ENCODE measurements at places on chromosomes 7 and 10. TPM values are rescaled to one million over a fixed set of nuclear protein-coding genes. Genes with fewer than 3 reads are reported as not detected.

DNA sequence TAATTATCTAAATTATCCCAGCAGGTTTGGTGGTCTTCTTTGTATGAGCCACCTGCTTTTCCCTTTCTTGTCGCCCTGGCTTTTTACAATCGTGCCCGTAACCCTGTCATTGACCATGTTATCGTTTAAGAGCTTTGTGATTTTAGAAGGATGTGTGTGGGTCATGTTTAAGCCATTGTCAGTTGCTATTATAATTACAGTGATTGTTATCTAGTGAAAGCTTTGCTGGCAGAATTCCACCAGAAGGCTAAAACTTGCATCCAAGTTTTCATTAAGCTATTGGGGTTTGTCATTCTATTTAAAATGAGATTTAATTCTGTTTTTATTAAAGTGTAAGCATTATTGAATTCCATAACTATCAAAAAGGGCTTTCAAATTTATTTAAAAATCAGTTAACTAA lies 354.2 kb upstream of the TMEM229A start:
- no peaks in the 10 kb centered on the region for H3K36me3 ChIP-seq
- no peak overlapping the region for H3K4me3 ChIP-seq
- no peak for DNase-seq
- H3K4me1 ChIP-seq: no peaks in the 10 kb centered on the region
- H3K27me3 ChIP-seq: no peaks in the 10 kb centered on the region

DNA sequence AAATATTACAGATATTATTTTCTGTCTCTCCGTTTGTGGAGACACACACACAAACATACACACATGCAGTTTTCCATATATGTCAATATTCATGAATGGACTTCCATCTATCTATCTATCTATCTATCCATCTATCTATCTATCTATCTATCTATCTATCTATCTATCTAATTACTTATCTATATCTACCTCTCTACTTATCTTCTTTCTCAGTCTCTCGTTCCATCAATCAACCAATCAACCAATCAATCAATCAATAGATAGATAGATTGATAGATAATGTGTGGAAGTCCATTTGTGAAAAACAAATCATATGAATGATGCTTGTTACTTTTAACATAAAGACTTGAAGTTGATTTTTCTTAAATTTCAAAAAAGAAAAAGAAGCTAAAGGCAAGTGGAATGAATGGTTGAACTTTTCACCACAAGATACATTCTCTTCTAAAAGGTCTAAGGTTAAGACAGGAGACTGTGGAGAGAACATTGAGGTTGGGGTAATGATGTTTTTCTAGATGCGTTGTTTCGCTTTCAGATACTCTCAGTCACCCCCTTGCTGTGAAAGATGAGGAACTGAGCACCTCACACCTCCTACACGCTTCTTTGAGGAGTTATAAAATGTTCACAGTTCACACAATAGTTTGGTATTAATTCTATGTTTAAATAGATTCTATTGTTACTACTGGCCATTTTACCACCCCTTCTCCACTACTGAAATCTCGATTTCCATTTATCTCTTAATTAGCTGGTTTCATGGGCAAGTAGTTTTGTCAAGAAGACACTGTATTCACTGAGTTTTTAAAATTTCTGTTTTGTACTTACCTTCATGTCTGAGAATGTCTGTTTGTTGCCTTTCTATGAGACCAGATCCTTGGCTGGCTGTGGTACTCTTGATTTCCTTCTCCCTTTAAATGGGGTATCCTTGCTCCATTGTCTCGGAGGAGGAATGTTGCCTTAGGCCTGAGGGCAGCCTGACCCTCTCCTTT lies 114.1 kb downstream of the EMX2 start:
- H3K4me1 ChIP-seq: no peaks in the 10 kb centered on the region
- no peaks in the 10 kb centered on the region for H3K27me3 ChIP-seq
- H3K36me3 ChIP-seq: no peaks in the 10 kb centered on the region
- no peak overlapping the region for H3K27ac ChIP-seq
- no peak for DNase-seq

DNA sequence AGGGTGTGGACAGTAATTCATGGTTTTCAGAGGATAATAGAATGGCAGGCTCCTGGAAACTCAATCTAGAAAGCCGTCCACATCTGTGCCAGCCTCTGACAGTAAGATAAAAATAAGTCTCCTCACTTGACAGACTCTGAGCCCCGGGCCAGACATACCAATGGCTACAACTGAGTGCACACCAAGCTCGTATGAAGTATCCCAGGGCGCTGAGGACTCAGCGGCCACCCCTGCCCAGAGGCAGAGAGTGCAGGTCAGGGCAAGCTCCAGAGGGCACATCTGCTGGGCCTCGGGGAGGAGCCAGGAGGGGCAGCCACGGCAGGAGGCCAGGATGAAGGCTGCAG lies 262.8 kb upstream of the TCERG1L start:
- no peak overlapping the region for H3K27ac ChIP-seq
- no peaks in the 10 kb centered on the region for H3K27me3 ChIP-seq
- no peak overlapping the region for H3K4me3 ChIP-seq
- no peak for DNase-seq
- no peaks in the 10 kb centered on the region for H3K4me1 ChIP-seq

GRCh38 chr10:65320236-65321026 lies 1605.4 kb upstream of the LRRTM3 start:
- H3K4me1 ChIP-seq: no peaks in the 10 kb centered on the region
- no peak for DNase-seq
- H3K27ac ChIP-seq: no peak overlapping the region

GRCh38 chr10:34835908-34836508 lies 20.9 kb upstream of the PARD3 start:
- H3K4me3 ChIP-seq: no peak overlapping the region
- no peak for DNase-seq
- H3K27ac ChIP-seq: no peak overlapping the region
- no peaks in the 10 kb centered on the region for H3K36me3 ChIP-seq
- no peaks in the 10 kb centered on the region for H3K4me1 ChIP-seq
- H3K27me3 ChIP-seq: no peaks in the 10 kb centered on the region

DNA sequence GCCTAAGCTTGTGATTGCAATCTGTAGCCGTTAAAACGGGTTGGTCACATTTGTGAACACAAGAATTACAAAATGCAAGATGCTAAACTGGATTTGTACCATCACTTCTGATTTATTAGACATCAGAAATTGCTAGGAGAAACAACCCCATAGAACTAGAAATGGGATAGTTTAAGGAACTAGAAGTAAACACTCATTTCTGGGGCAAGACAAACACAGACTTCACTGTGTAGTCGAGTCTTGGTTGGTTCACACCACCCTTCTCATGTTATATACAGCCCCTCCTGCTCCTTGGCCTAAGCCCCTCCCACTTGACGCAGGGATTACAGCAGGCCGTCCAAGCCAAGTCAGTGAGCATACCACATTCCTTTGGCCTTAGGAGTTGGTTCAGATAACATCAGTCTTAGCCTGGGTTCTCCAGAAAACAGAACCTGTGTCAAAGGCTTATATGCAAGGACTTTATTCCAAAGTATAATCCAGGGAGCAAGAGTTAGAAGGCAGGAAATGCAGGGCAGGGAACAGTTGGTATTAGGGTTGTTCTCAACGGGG lies 2.0 kb upstream of the NRAP start:
- no peak overlapping the region for H3K4me3 ChIP-seq
- no peaks in the 10 kb centered on the region for H3K4me1 ChIP-seq
- no peak overlapping the region for H3K27ac ChIP-seq
- H3K27me3 ChIP-seq: no peaks in the 10 kb centered on the region
- H3K36me3 ChIP-seq: no peaks in the 10 kb centered on the region

- H3K27me3 ChIP-seq: peaks cover 3% of the 10 kb centered on the region
- H3K4me1 ChIP-seq: no peaks in the 10 kb centered on the region
- H3K36me3 ChIP-seq: no peaks in the 10 kb centered on the region
- no peak overlapping the region for H3K27ac ChIP-seq
- DNase-seq: no peak
- no peak overlapping the region for H3K4me3 ChIP-seq
These were observed 30.4 kb downstream of the NRCAM start for GRCh38 chr7:108425714-108426275.

DNA sequence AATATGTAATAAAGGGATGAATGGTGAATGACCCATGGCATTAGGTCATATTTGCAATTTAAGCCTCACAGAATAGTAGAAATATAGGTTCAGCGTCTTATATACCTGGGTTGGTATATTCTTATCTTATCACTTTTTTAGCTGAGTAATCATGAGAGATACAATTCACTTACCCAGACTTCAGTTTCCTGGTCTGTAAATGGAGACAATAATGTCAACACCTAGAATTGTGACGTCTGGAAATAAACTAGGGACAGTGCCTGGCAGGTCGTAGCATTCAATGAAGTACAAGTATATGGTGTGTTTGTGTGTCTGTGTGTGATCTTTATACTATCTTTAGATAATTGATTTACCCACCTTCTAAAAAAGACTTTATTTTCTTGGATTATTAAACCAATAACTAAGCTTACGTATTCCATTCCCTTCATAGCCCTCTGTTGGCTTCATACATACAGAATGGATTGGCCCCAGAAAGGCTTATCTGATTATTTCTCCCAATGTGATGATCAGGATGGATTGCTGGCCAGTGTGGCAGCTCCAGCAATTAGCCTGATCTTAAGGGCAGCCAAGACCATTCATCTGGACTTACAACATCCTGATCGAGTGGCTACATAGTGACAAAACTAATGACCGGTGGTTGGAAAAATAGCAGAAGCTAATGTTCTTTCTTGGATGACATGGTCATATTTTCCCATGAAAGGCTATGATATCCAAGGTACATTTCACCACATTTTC lies 121.2 kb upstream of the NPVF start:
- no peaks in the 10 kb centered on the region for H3K27me3 ChIP-seq
- no peak overlapping the region for H3K4me3 ChIP-seq
- no peaks in the 10 kb centered on the region for H3K36me3 ChIP-seq
- DNase-seq: no peak
- no peak overlapping the region for H3K27ac ChIP-seq

GRCh38 chr7:148982654-148983199 lies 45.6 kb downstream of the PDIA4 start:
- peak overlapping the region; percentile 55 for H3K4me3 ChIP-seq
- H3K27ac ChIP-seq: peak overlapping the region; percentile 79
- H3K4me1 ChIP-seq: peaks cover 21% of the 10 kb centered on the region
- H3K27me3 ChIP-seq: no peaks in the 10 kb centered on the region
- no peak for DNase-seq
- no peaks in the 10 kb centered on the region for H3K36me3 ChIP-seq

GRCh38 chr7:157499835-157500153 lies 163.0 kb downstream of the DNAJB6 start:
- no peaks in the 10 kb centered on the region for H3K27me3 ChIP-seq
- DNase-seq: no peak
- peaks cover 20% of the 10 kb centered on the region for H3K4me1 ChIP-seq
- no peak overlapping the region for H3K27ac ChIP-seq

DNA sequence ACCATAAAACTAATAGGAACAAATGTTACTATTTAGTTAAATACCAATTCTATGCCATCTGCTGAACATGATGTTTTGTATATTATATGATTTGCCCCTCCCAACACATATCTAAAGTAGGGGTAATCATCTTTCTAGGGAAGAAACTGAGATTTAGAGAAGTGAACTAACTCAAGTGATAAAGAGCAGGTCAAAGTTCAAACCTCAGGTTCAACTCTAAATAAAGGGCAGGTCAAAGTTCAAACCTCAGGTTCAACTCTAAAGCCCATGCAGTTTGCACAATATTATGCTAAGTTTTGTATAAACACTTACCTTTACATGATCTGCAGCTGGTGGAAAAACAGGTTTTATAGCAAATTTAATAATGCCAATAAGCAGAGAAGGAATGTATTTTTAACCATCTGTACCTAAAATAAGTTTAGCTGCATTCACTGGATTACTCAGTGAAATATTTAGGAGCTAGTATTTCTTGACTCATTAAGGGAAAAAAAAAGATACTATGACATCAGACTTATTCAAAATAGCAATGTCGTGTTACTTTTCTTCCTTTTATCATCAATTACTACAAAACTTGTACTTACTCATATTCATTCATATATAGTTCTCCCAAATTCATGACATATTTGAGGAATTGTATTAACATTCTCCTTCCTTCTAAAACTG lies 1194.3 kb upstream of the CELF2 start:
- H3K27ac ChIP-seq: no peak overlapping the region
- no peak for DNase-seq
- H3K27me3 ChIP-seq: no peaks in the 10 kb centered on the region
- no peaks in the 10 kb centered on the region for H3K4me1 ChIP-seq
- H3K4me3 ChIP-seq: no peak overlapping the region

- peak; percentile 57 for DNase-seq
- no peaks in the 10 kb centered on the region for H3K36me3 ChIP-seq
- H3K27ac ChIP-seq: peak overlapping the region; percentile 36
- H3K4me1 ChIP-seq: peaks cover 23% of the 10 kb centered on the region
- H3K4me3 ChIP-seq: no peak overlapping the region
- H3K27me3 ChIP-seq: no peaks in the 10 kb centered on the region
These were observed 275.9 kb downstream of the PRPF18 start for GRCh38 chr10:13862546-13863233.

GRCh38 chr10:95604630-95605029 lies 43.5 kb upstream of the SORBS1 start:
- peaks cover 44% of the 10 kb centered on the region for H3K36me3 ChIP-seq
- H3K4me1 ChIP-seq: no peaks in the 10 kb centered on the region
- no peak overlapping the region for H3K4me3 ChIP-seq
- no peak for DNase-seq
- H3K27ac ChIP-seq: no peak overlapping the region
- H3K27me3 ChIP-seq: no peaks in the 10 kb centered on the region

DNA sequence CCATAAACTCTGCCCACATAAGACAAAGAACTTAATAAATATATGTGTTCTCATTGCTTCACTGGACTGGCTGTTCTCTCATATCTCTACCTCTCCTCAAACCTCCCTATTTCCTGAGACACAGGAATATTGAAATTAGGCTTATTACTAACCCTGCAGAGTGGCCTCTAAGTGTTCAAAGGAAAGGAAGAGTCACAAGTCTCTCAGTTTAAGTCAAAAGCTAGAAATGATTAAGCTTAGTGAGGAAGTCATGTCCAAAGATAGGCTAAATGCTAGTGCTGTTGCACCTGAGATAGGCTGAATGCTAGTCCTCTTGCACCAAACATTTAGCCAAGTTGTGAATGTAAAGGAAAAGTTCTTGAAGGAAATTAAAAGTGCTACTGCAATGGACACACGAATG lies 41.1 kb downstream of the GNAI1 start:
- no peaks in the 10 kb centered on the region for H3K36me3 ChIP-seq
- no peak overlapping the region for H3K27ac ChIP-seq
- H3K27me3 ChIP-seq: no peaks in the 10 kb centered on the region
- no peak for DNase-seq
- H3K4me1 ChIP-seq: peaks cover 5% of the 10 kb centered on the region

DNA sequence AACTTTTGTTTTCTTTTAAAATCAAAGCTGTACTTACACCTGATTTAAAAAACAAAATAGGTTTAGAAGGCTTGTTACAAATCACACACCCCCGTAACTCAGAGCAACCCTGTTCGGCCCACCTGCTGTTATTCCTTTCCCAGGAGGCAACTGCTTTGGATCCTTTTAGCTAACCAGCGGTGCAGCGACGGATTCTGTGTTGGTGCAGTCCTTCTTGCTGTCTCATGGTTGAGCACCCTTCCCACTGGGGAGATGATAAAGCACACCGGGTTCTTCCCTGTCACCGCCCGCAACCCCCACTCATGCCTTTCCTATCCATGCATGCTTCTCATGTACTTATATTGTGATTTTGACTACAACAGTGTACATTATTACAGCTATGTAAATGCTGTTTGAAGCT lies 24.8 kb upstream of the MKI67 start:
- H3K36me3 ChIP-seq: no peaks in the 10 kb centered on the region
- no peaks in the 10 kb centered on the region for H3K4me1 ChIP-seq
- no peak for DNase-seq
- no peak overlapping the region for H3K27ac ChIP-seq

The C10orf62 gene
- total RNA-seq: not detected

The NUTM2A gene
- total RNA-seq: 1.9 TPM

The SEMA3E gene
- not detected for total RNA-seq

The AKR1D1 gene
- total RNA-seq: not detected

The LIPK gene
- total RNA-seq: not detected

The GIMAP5 gene
- total RNA-seq: 212 TPM
